ENCODE measurements at places on chromosomes 2 and 18. TPM values are rescaled to one million over a fixed set of nuclear protein-coding genes. Genes with fewer than 3 reads are reported as not detected.

DSEL gene
- polyA plus RNA-seq, result 38.2 TPM

EFHD1 gene
- not detected for polyA plus RNA-seq

KIF1A gene
- 0.22 TPM for polyA plus RNA-seq

DUSP19 gene
- 1.1 TPM for polyA plus RNA-seq

MYCN gene
- not detected for polyA plus RNA-seq

SH2D6 gene
- polyA plus RNA-seq, result not detected

QPCT gene
- polyA plus RNA-seq, result 51.4 TPM

DNA sequence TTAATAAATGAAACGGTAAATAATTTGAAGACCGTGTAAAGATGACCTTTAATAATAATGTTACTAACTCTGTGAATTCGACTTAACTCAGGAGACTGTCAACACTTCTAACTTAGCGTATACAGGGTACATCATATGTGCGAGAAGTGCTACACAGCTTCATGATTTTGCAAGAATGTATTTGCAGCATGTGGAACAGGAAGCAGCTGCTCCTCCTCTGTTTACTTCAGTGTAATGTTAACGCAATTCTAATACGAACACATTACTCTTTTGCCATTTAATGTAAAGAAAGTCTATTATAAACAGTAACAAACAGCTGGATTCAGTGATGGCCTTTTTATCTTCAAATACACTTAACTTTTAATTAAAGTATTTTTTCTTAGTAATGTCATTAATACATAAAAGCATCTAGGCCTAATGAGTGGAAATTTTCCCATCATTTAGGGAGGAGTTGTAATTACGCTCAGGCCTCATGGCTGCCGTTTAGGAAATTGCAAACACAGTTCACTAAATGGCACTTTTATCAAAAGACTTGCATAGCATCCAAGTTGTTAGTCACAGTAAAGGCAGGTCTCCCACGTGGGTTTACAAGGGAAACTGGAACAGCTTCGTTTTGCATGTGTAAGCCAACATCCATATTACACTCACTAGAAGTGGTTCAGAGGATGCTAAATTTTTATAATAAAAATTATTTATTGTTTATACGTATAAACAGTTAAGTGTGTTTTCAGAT, 635.7 kb downstream of the FBXO15 start:
- peak; percentile 43 for DNase-seq

DNA sequence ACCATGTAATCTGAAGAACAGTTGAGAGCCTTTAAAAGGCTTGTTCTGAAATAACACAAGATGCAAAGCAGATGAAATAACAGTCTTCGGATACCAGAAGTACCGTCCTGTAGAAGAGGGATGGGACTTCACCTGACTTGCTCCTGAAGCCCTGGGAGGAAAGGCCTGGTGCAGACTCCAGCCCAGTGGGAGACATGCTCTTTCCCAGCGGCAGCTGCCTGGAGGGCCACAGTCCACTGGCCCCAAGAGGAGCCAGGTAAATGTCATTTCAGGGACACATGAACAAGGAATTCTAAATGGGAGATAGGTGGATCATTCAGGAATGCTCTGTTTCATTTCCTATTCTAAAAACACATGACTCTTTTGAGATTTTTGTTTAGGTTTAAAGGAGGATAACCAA, 22.6 kb upstream of the CHN1 start:
- no peak for DNase-seq

DNA sequence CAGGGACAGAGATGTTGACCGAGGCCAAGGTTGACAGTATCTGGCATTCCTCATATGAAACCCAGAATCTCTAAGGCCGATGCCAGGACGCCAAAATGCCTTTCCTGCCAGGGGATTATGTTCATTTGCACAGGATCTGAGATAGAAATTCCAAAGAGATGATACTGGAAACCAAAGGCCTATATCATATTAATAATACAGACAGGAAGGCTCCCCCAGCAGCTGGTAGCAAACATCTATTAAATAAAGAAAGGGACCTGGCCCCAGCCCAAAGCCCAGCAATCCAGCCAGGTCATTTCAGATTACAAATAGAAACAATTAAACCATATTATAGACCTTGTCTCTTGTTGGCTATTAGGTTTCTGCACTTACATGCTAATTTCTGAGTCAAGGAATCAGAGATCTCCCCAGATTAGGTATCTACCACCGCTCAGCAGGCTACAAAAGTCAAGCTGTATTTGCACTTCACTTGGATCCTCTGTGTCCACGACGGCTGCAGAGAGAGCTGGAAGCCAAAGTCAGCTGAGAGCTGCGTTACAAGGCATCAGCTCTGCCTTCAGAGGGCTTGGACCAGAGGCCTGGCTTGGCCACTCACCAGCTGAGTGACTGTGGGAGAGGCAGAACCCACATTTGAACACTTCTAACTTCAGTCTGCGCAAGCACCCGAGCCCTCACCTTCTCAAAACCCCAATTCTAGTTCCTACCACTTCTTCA, 269.3 kb upstream of the SIX2 start:
- DNase-seq, result no peak

DNA sequence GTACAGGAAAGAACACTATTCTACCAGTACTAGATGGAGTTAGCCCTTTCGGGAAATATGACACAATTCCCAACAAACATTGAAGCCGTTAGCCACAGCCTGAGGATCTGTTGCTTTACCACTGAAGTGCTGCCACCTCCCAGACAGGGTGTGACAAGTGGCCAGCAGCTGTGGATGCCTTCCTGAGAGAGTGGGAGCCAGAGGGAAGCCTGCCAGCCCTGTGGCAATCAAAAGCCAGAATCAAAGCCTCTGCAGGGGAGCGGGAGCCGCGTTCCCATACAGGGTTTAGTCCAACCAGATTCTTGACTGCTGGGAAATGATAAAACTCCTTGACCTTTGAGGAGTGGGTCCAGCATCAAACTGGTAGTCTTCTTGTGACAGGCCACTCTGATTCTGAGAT, 38.0 kb downstream of the SLC4A1AP start:
- peak; percentile 40 for DNase-seq

GRCh38 chr2:176872406-176872805, 340.2 kb upstream of the HNRNPA3 start:
- no peak for DNase-seq

GRCh38 chr2:125746321-125747164, 909.4 kb upstream of the GYPC start:
- no peak for DNase-seq

DNA sequence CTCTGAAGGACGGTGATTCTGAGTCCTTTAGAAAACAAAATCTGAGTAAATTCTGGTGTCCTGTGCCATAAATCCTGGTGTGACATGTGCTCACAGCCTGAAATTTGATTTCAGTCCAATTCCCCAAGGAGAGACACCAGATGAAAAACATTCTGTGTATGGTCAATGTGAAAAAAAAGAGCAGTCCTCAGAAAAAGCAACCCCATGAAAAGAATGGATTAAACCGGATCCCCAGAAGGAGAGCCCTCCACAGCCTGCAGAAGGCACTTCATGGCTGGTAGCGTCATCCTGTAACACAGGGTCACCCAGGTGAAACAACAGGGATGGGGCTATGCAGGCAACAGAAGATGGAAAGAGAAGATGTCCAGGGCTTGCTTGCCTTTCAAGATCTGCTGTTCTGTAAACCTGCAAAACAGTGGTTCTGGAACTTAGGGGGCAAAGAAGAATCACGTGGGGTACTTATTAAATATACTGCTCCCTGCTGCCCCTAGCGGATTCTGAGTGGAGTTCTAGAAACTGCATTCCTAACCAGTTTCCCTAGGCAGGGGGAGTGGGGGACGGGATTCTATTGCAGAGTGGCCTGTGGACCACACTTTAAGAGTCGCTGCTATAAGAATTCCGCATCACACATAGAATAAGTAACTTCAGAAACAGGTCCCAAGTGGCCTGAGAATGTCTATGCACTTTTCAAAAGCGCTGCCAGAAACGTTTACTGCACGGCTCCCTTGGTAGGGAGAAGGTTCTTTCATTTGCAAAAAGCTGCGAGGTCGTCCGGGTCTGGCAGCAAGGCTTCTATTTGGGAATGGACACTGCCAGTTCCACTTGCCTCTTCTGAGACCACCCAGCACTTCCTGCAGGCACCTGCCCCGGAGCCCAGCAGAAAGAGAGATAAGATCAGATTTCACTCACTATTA, 118.9 kb upstream of the ARL5A start:
- peak; percentile 47 for DNase-seq

GRCh38 chr18:47932190-47932589, 1.7 kb upstream of the SMAD2 start:
- no peak for DNase-seq

DNA sequence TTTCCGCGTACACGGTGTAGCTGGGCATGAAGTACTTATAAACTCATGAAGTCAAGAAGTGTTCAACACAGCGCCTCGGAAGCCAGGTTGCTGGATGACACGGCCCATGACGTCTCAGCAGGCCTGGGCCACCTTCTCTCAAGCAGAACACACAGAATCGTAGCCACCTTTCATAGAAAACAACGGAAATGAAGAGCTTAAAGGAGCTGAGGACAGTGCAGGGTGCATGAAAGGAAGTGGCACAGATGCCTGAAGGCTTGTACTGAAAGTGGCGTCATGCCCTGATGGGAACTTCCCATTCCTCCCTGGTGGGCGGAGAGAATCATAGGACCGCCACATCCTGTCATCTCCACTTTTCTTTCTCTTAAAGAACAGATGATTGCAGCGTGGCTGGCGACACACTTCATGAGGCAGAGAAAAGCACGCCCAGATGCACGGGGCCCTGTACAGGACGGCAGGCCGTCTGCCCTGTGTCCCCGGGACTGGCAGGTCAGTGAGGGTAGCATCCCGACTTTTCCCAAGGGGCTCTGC, 31.1 kb downstream of the HDAC4 start:
- no peak for DNase-seq

DNA sequence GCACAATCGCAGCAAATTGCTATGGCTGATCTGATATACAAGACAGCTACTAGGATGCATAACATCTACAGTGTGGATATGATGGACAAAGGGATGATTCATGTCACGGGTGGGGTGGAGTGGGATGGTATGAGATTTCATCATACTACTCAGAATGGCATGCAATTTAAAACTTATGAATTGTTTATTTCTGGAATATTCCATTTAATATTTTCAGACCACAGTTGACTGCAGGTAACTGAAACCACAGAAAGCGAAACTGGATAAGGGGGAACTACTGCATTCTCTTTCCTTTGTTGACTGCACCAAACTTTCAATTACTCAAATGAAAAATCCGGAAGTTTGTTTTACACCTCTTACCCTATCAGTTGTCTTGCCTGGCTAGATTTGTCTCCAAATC, 94.4 kb upstream of the NEUROD1 start:
- DNase-seq, result peak; percentile 55

GRCh38 chr2:155498106-155498505, 799.6 kb downstream of the KCNJ3 start:
- DNase-seq, result no peak

DNA sequence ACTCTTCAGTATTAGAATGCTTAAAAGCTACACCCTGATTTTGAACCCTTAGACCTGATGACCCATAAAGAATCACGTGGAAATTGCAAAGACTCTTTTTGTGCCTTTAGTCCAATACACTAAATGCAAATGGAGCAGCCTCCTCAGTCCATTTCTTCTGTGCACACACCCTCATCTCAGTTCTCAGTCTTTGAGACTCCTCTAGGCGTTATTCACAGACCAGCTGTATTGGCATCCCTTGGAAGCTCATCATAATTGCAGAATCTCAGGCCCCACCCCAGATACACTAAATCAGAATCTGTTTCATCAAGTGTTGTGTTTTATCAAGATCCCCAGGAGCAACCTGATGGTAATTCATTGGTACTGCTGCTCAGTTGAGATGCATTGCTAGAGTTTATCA, 335.0 kb upstream of the ATP5MC3 start:
- no peak for DNase-seq

- no peak for DNase-seq
Measured at GRCh38 chr2:88764850-88765153, 73.3 kb downstream of the RPIA start.

DNA sequence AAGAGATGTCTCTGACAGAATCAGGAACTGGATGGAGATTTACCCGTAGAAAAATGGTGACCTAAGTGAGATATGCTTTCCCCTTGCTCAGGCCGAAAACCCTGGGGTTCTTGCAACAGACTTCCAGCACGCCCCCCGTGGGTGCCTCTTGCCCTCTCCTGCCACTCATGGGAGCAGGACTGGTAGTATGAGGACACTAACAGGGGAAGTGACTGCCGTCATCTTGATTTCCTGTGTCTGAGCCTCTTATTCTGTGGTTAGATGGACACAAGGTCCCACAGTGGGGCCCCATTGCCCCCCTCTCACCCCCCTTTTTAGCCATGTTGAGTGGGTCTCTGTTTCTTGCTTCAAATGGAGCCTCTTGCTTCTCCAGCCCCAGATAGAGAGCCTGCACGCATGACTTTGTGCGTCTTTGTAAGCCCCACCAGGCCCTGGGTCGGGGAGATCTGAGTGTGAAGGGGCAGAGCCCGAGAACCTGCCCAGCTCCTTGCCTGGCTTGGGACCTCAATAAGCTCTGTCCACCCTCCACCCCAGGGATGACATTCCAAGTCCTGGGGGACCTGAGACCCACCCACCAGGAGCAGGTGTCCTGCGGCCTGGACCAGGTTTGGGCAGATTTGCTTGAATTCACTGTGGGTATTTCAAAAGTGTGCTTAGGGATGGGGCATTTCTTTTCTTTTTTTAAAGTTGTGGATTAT, 12.6 kb downstream of the GNLY start:
- DNase-seq, result no peak

GRCh38 chr18:70337139-70337972, 48.5 kb downstream of the SOCS6 start:
- DNase-seq, result peak; percentile 95

GRCh38 chr2:147686365-147686764, 158.5 kb upstream of the ACVR2A start:
- DNase-seq, result no peak

DNA sequence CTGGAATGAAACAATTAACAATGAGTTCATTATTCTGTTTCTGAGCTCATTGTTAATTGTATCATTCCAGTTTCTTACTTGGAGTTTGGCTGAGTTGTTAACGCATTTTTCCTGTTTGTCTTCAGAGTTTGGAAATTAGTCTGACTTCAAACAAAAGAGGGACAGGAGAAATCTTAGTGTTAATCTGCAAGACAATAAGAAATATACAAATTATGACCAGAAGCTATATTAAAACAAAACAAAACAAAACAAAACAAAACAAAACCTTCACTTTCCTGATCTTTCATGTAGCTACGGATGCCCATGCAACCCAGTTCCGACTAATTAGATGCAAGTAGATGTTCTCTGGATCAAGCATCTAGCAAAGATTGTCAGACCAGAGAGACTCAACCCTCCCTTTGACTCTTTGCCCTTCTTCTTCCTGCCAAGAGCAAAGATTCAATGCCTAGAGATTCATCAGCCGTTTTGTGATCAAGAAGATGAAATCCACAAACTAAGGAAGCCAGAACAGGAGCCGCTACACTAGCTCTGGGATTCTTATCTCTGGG, 686.2 kb upstream of the FSHR start:
- no peak for DNase-seq

GRCh38 chr18:13272416-13272815, 53.9 kb downstream of the LDLRAD4 start:
- DNase-seq, result no peak

GRCh38 chr2:55087501-55087900, 37.2 kb upstream of the RTN4 start:
- no peak for DNase-seq

GRCh38 chr2:34547900-34548299, 948.8 kb upstream of the FAM98A start:
- DNase-seq, result no peak

Data from GM23248 (cell line).